Myocyte (in vitro differentiated cells): ENCODE measurements at places on chromosomes 2 and 18. TPM values are rescaled to one million over a fixed set of nuclear protein-coding genes. Genes with fewer than 3 reads are reported as not detected.

PIK3C3 gene
- total RNA-seq: 39.3 and 43.2 TPM in 2 replicates

FAM228A gene
- total RNA-seq: not detected in 2 replicates

- no peak for DNase-seq
These were observed 9.0 kb upstream of the SLC20A1 start for GRCh38 chr2:112636605-112637288.

DNA sequence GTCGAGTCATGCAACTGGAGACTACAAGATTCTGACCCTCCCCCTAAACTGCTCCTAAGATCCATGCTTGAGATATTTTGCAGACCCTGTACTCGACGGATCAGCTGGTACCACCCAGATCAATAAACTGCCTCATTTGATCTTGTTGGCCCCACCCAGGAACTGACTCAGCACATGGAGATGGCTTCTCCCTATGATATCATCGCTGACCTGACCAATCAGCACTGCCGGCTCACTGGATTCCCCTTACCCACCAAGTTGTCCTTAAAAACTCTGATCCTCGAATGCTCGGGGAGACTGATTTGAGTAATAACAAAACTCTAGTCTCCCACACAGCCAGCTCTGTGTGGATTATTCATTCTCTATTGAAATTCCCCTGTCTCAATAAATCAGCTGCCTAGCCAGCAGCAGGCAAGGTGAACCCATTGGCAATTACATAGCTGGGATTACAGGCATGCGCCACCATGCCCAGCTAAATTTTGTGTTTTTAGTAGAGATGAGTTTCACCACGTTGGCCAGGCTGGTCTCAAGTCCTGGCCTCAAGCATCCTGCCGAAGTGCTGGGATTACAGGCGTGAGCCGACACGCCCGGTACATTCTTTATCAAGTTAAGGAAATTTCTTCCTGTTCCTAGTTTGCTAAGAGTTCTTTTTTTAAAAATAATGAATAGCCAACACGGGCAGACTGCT lies 43.6 kb downstream of the VPS54 start:
- no peak for DNase-seq

DNA sequence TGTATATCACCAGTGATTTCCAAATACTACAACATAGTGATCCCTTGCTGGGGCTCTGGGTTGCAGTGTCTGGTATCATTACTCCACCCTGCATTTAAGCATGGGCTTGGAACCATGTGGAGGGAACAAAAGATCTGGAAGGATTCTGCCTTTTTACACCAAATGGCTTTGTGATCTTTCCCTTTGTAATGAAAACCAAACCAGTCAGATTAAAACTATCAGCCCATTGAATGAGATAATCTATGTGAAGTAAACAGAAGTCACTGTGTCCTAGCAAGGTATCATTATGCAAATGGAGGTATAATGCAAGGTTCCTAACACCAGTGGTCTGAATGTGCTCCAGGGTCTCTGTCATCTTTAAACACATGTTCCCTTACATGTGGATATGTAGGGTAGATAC lies 474.7 kb upstream of the TNP1 start:
- no peak for DNase-seq

DNA sequence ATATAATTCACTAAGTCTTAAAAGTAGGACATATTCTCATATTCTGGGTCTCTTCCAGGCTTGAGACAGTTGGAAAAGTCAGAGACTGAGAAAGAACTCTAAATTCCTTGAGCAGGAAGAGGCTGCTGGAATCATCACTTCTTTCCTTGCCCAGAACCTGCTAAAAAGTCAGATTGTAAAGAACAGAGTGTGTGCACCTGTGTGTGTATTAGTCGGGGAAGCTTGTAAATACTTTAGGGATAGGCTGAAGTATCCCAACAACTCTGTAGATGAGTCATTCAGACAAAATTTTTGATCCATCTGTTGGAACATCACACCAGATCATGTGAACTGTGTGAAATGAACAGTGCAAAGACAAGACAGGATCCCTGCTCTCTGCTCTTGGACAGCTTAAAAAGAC lies 16.1 kb downstream of the GAREM1 start:
- DNase-seq: peak; percentile 52

- DNase-seq: peak; percentile 70
These were observed 600 bp downstream of the KATNAL2 start for GRCh38 chr18:46917803-46918600.

DNA sequence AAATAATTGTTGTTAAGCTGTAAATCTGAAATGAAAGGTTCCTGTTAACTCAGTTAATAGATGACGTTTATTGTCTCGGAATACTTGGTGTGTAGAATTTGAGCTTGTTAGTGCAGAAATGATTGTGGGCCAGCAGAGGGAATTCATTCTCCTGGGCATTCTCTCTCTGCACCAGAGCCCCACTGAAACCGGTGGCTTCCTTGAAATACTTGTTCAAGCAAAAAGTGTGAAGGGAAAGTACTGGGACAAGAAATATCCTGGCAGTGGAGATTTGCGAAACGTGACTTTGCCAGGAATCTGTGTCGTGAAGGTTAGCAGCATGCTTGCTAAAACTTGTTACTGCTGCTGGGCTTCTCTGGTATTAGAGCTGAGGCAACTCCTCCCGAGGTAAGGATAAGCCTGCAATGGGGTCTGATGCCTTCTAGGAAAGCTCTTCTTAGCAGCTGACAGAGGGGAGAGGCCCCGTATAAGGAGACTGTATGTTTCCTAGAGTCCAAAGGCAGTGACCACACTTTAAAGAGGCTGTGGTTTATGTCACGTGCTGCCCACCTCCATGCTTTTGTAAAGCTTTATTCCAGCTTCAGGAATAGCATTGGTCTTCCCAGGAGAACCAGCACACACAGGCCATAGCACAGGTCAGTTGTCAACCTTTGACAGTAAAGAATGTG lies 2.0 kb downstream of the ITGA6 start:
- DNase-seq: peak; percentile 57
